ENCODE measurements at places on chromosomes 3 and 15.
A peak's percentile ranks its signal among the peaks of the same experiment; 100 is the strongest.

- no peak for DNase-seq
These were observed 18.1 kb upstream of the VGLL4 start for GRCh38 chr3:11661827-11662226.

DNA sequence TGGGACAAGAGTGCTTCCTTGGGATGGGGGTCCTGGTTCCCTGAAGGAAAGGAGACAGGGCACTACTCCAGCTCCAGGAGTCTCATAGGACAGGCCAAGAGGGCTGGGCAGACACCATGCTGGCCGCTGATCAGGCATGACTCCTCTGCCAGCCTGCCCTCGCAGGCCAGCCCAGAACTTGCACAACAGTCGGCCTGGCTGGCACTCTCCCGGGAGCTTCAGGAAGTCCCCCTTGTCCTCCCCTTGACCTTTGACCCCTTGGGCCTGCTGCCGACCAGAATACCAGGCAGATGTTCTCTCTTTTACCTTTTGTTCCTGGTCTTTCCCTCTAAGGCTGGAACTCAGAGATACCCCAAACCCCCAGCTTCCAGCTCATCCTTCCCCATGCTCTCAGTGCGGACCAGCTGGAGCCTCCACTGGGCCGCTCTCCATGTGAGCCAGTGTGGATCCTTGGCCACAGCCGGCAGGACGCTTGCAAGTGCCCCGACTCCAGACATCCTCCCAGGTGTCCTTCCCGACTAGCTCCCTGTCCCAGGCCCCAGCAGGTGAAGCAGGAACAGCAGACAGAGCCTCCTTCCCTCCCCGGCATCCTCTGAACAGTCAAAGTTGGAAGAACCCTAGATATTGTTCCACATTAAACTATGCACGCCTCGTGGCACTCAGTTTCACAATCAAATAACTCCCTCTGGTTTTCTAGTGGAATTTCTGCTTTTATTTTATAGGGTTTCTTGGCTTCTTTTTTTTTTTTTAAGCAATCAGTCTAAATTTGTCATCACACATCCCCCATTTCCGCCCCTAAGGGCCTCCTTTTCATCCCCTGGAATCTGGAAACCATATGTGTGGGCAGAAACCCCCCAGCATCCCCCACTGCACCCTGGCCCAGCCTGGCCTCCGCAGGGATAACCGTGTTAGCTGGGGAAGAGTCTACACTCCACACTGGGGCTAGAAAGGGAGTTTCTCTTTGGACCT lies 15.7 kb downstream of the VPS18 start:
- no peak for DNase-seq

DNA sequence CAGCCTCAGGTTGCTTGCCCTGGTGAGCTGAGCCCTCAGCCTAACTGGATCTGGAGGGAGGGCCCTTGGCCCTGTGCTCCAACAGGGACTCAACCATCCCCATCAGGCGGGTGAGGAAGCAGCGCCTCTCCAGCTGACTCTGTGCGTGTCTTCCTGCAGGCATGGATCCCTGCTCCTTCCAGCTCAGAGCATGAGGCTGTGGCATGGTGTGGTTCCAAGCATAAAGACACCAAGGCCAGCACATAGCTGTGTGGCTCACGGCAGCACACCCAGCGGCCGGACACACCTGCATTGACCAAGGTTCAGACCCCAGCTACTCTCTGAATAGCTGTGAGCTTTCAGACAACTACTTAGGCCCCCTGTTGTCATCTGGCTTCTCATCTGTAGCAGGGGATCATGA lies 131.0 kb upstream of the PLXNA1 start:
- no peak for DNase-seq

DNA sequence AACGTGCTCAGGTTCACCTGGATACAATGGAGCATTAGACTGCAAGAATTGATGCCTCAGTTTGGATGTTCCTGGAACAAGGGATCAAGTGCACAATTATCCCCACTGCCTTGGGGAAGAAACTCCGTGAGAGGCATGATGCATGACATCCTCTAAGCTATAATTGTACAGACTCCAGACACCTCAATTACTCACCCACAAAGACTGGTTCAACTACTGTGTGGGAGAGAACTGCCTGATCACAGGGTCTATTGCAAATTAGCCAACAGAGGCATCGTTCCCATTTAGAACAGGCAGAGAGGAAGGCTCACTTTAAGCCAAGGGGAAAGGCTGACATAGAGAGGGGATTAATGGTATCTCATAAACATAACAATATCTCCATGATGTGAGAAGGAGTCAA lies 43.5 kb downstream of the ARRDC4 start:
- DNase-seq = no peak

DNA sequence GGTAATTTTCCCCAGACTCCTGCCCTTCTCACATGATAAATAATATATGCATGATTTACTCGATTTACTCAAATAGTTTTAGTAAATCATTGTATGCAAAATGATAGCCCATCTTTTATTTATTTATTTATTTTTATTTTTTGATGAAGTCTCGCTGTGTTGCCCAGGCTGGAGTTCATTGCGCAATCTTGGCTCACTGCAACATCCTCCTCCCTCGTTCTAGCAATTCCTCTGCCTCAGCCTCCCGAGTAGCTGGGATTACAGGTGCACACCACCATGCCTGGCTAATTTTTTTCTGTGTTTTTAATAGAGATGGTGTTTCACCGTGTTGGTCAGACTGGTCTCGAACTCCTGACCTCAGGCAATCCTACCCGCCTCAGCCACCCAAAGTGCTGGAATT lies 343.8 kb upstream of the PLSCR5 start:
- no peak for DNase-seq

- DNase-seq = peak; percentile 2
These were observed 399.6 kb downstream of the LPP start for GRCh38 chr3:188553569-188553968.

DNA sequence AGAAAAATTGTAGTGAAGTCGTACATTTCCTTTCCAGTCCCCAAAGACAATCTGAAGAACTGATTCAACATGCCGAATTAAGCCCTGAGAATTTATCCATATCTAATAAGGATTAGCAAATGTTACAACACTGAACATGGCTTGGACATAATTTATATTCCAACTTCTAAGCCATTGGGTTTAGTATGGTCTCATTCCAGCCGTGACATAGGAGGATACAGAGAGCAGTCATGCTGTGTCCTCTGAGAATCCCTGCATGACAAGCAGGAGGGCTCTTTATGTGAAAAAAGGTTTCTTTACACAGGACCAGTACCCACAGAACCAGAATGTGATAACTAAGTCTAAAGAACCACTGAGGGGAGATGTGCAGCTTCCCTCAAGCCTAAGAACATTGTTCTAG lies 231.9 kb upstream of the WNT5A start:
- DNase-seq = no peak

DNA sequence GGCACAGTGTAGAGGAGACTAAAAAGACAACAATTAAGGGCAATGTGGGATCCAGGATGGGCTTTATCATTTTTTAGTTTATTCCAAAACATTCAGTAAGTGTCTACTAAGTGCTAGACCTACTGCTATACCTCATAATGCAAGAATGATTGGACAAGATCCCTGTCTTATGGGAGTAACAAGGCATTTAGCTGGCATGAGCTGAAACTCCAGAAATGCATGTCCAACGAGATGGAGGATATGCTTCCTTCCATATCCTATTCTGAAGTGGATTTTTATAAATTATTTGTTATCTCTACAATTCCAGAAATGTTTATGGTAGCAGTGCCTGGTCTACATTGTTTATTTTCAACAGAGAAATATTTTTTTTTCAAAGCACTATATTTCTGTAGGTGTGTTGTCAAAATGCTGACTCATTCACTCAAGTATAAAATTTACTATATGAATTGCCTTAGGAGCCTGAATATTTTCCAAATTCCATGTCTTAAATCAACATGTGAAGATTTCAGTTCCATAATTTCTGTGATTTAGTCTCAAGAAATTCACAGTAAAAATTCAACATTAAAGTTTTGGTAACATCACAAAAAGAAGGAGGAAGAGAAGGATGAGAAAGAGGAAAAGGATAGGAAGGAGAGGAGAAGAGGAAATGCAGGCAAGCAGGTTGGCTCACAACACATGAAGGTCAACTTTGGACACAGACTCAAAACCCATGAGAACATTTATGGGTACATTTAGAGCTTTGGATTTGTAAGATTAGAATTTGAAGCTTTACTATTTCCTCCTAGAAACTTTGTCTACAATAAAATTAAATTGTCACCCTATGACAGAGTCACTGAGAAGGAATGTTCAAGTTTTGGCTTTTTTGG lies 88.6 kb downstream of the P3H2 start:
- no peak for DNase-seq

GRCh38 chr3:197354568-197355001 lies 56.2 kb upstream of the DLG1 start:
- DNase-seq = no peak

DNA sequence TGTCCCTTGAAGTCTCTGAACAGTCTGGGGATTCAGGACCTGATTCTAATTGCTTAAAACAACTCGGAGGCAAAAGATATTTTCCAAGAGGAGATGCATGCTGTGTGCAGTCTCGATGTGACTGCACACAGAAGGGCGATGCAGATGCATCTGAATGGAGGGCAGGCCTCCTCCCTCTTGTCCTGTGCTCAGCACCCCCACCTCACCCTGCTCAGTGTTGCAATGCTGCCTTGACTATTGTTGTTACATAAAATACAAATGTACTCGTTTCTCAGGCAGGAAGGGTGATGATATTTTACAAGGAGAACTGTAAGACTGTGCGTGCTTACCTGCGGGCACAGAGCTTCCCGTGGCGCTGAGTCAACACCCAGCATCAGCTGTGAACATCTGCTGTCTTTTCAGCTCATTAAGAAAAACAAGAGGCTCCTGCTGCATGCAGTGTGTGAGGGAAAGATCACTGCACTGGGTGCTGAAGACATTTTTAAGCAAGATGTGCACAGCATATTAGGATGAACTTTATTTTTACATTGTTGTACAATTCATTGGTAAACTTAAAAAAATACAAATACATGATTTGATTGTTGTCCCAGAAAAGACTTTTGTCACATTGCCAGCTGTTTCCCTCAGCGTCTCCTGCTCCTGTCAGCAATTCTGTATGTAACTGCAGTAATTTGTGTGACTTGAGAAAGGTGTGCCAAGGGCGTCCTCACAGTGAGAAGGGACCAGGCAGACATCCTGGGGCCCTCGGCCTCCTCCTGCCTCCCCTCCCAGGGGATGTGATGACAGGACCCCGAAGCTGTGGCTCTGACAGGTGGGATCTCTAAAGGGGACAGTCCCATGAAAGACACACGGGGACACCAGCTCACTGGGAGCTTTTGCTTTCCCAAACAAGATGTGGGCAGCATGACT lies 56.3 kb upstream of the RPL32 start:
- no peak for DNase-seq

GRCh38 chr3:177823701-177824189 lies 626.5 kb upstream of the TBL1XR1 start:
- no peak for DNase-seq

- DNase-seq = no peak
These were observed 106.0 kb upstream of the LRIG1 start for GRCh38 chr3:66606868-66607267.

DNA sequence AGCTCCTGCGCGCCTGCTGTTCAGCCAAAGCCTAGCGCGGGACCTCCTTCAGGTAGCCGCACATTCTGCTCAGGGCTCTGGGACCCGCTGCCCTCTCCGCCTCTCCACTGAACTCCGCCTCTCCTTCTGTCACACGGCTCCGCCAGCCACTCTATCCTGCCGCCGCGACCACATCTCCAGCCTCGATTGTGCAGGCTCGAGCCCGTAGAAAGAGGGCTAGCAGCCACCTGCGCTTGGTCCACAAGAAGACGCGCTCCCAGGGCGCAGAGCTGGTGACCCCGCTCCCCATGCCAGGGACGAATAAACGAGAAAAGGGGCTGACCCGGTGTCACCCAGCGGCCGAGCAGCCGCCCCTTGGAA lies 1.1 kb upstream of the VIPR1 start:
- DNase-seq = no peak

DNA sequence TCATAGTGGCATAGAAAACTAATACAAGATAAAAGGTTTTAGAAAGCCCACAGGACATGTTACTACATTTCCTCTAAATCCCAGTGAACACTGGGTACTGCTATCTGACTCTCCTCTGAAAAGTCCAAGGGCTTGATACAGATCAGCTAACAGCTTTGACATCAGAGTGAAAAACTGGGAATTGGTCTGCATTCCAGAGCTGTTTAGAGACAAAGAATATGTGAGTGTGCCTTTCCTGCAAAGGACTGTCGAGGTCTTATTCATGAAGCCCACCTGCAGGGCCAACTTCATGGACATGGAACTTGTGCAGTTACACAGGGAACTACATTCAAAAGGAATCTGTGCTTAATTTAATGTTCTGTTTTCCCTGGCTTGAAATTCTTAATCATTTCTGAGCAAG lies 5.2 kb upstream of the TMCO5A start:
- no peak for DNase-seq

DNA sequence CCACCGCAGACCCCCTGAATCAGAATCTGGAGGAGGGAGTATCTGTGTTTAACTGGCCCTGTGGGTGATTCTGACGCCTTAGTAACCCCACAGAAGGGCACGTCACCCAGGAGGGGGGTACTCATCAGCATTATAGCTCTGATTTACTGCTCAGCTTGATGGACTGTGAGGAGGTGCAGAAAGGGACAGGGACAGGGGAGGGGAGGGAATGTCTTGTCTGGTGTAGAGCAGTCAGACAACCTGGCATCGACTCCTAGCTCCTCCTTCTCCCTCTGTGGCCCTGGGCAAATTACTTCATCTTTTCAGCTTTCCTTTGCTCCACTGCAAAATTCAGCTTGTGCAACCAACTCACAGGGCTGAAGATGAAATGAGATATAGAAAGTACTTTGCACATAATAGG lies 42.3 kb upstream of the GLCE start:
- DNase-seq = no peak

- no peak for DNase-seq
These were observed 1110.3 kb downstream of the NAALADL2 start for GRCh38 chr3:175969456-175969855.

DNA sequence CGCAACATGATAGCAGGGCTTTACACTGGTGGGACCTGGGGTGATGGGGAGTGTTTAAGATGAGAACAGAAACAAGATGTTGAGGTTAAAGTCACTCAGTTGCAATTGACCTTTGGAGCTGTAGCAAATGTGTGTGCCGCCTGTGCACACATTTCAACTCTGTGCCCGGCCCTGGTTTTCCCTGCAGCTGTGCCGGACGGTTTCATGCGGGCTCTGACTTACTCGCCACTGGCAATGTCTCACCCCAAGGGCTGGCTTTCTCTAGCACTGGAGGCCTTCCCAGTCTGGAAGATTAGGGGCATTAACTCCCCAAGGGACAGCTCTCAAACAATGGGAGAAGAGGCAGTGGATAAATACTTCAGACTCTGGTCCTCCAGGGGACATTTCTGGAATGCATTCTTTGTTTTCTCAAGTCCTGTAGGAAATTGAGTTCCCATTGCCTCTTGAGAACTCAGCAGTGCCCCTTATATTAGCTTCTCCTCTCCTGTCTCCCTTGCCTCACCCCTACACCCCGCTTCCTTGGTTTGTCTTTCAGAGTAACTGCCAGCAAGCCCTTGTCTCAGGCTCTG lies 152.5 kb downstream of the EDEM1 start:
- DNase-seq = no peak

GRCh38 chr3:117193390-117193789 lies 483.8 kb downstream of the TUSC7 start:
- DNase-seq = no peak

GRCh38 chr3:16927485-16927884 lies 42.7 kb downstream of the PLCL2 start:
- DNase-seq = no peak

- DNase-seq = no peak
These were observed 11.1 kb downstream of the RAP2B start for GRCh38 chr3:153172796-153173757.

Measured in stimulated activated CD8-positive, alpha-beta memory T cell treated with anti-CD3 and anti-CD28 coated beads, Interleukin-4, amount 100 ng/mL, for 1 hour (primary cell).